ENCODE measurements at places on chromosomes 2 and 18. TPM values are rescaled to one million over a fixed set of nuclear protein-coding genes. Genes with fewer than 3 reads are reported as not detected.

Gene DQX1
- 0.06 TPM for total RNA-seq

Gene RBM45
- 13.8 TPM for total RNA-seq

Gene PLGLB1
- total RNA-seq = 1.5 TPM

Gene PSTPIP2
- 0.23 TPM for total RNA-seq

Gene UGT1A3
- total RNA-seq = 0.13 TPM

Gene GRP
- total RNA-seq = not detected

Gene C2orf72
- total RNA-seq = 6.1 TPM

Gene C2orf69
- 8.8 TPM for total RNA-seq

Gene IL18R1
- 0.80 TPM for total RNA-seq

Gene SULT1C4
- not detected for total RNA-seq

Gene CTLA4
- not detected for total RNA-seq

Gene ERBB4
- not detected for total RNA-seq

Gene CAPN14
- not detected for total RNA-seq

Gene GREB1L
- total RNA-seq = 0.95 TPM

Gene UGT1A4
- 0.05 TPM for total RNA-seq

Gene DSG2
- total RNA-seq = 58.5 TPM

Gene HOXD10
- total RNA-seq = 7.4 TPM

Gene ADD2
- 21.1 TPM for total RNA-seq

Gene SPC25
- total RNA-seq = 9.7 TPM

Gene C2orf78
- not detected for total RNA-seq

Gene IDH1
- total RNA-seq = 81.3 TPM

Gene SCN9A
- total RNA-seq = 2.5 TPM

Gene IL1R2
- 0.93 TPM for total RNA-seq

Gene SPATA3
- total RNA-seq = not detected

Gene PKDCC
- 18.8 TPM for total RNA-seq

Gene STK11IP
- 16.3 TPM for total RNA-seq

Gene PPP4R1
- total RNA-seq = 40.6 TPM

Gene STEAP3
- total RNA-seq = 44.9 TPM

Gene RAX
- not detected for total RNA-seq

Gene ALK
- total RNA-seq = not detected

Gene AOX1
- 2.8 TPM for total RNA-seq

Gene TMEM37
- 2.7 TPM for total RNA-seq

Gene GCA
- 7.5 TPM for total RNA-seq

Gene STARD6
- total RNA-seq = not detected

Gene LYG2
- total RNA-seq = 0.17 TPM

Gene STON1
- 0.50 TPM for total RNA-seq

Gene ZSWIM2
- total RNA-seq = not detected

Gene ATP6V1B1
- total RNA-seq = 0.32 TPM

Gene HDAC4
- total RNA-seq = 6.4 TPM

Gene PAX8
- 1.1 TPM for total RNA-seq

Gene ABHD1
- total RNA-seq = 1.3 TPM

Gene CCDC93
- total RNA-seq = 15.6 TPM

Gene SCTR
- not detected for total RNA-seq

Gene CIB4
- 0.28 TPM for total RNA-seq

Gene CRACDL
- total RNA-seq = 0.32 TPM

Gene LHCGR
- not detected for total RNA-seq

Gene SERPINB13
- total RNA-seq = not detected

Gene GLI2
- total RNA-seq = 26.5 TPM

Gene IGFBP5
- total RNA-seq = 0.14 TPM

Gene FAP
- not detected for total RNA-seq

Gene NAT8
- total RNA-seq = not detected

Gene IL1A
- total RNA-seq = 0.10 TPM

Gene CXCR1
- total RNA-seq = not detected

Gene ZNF532
- total RNA-seq = 21.8 TPM

Gene ATF2
- total RNA-seq = 18.9 TPM

Measured in A549 treated with RU486 at 1 μM for 4 hours (cell line).